ENCODE measurements at places on chromosomes 7 and 10. TPM values are rescaled to one million over a fixed set of nuclear protein-coding genes. Genes with fewer than 3 reads are reported as not detected.
A peak's percentile ranks its signal among the peaks of the same experiment; 100 is the strongest.

The DNAH11 gene
- 2.0 TPM for total RNA-seq

The ABCA13 gene
- 0.09 TPM for total RNA-seq

The NRAP gene
- total RNA-seq = 0.05 TPM

The ASAH2 gene
- 7.3 TPM for total RNA-seq

The CRYGN gene
- total RNA-seq = not detected

The C10orf67 gene
- total RNA-seq = not detected

DNA sequence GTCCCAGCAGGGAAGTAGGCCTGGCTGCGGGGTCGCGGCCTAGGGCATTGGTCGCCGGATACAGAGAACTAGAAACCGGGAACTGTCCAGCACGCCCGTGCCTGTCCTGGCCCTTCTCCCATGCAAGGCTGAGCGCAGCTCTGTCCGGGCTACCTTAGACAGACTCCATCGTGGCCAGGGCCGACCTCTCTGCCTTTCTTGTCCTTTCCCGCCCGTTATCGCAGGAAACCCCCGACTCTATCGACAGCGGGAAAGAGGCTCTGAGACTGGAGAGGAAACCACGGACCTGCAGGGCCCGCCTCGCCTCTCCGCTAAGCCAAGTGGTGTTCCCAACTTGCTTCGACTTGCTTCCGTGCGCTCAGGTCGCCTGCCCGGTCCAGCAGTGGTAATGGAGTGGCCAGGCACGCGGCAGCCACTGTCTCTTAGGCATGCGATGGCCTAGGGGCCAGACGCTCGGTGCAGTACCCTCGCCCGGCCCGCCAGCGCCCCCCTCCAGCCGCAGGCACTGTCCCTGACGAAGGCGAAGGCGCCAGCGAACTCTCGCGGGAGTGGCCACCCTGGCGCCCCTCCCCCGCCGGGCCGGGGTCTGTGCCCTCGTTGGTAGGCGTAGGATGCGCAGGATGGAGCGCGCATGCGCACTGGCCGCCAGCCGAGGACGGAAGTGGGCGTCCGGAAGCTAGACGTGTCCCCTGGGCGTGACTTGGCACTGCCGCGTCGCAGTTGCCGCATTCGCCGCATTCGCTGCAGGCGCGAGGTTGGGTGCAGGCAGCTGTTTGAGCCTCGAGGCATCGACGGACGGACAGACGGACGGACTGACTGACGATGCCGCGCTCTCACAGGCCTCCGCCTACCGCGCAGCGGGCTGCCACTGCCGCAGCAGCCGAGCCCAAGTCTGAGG, 54.4 kb downstream of the MCMBP start:
- DNase-seq = no peak
- no peaks in the 10 kb centered on the region for H3K27me3 ChIP-seq
- no peaks in the 10 kb centered on the region for H3K4me1 ChIP-seq
- H3K36me3 ChIP-seq = no peaks in the 10 kb centered on the region

- no peak overlapping the region for H3K4me3 ChIP-seq
- H3K36me3 ChIP-seq = no peaks in the 10 kb centered on the region
- H3K4me1 ChIP-seq = no peaks in the 10 kb centered on the region
- DNase-seq = no peak
- H3K27me3 ChIP-seq = no peaks in the 10 kb centered on the region
Observed at GRCh38 chr10:90461437-90462155, 396.2 kb downstream of the HTR7 start.

- H3K36me3 ChIP-seq = no peaks in the 10 kb centered on the region
- no peak overlapping the region for H3K27ac ChIP-seq
- H3K4me3 ChIP-seq = no peak overlapping the region
- DNase-seq = no peak
- H3K4me1 ChIP-seq = peaks cover 20% of the 10 kb centered on the region
Observed at GRCh38 chr7:130362251-130362816, 17.7 kb downstream of the CPA5 start.

GRCh38 chr10:69573056-69573806, at the start of gene NEUROG3:
TSS of gene NEUROG3 (minus strand) at chr10:69573422. CDS start at chr10:69573043, 379 bp downstream.
- H3K36me3 ChIP-seq = no peaks in the 10 kb centered on the region
- peak within 1 kb of the TSS; percentile 10 for H3K4me3 ChIP-seq
- H3K27ac ChIP-seq = no peak within 1 kb of the TSS
- peaks cover 12% of the 10 kb centered on the region for H3K4me1 ChIP-seq
- peak; percentile 61 for DNase-seq

GRCh38 chr10:98632456-98633150, 185.9 kb upstream of the HPS1 start:
- H3K27me3 ChIP-seq = no peaks in the 10 kb centered on the region
- no peaks in the 10 kb centered on the region for H3K36me3 ChIP-seq
- no peak for DNase-seq

DNA sequence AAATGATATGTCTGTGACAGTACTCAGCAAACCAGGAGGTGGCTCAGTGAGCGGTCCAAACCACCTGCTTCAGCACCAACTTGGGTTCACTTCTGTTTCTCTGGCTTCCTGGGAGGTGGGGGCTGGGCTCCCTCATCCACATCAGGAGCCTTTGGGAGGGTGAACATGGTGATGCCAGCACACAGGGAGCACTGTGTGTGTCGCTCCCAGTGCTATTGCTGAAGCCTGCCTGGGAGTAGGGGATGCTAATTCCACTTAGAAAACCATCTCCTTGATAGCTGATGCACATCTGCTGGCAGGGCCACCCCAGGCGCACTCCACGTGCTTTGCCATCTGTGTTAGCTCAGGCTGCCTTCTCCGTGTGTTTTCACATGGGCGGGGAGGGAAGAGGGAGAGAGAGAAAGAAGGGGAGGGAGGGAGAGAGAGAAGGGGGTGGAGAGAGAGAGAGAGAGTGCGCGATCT, 58.0 kb downstream of the RAMP3 start:
- no peaks in the 10 kb centered on the region for H3K4me1 ChIP-seq
- H3K4me3 ChIP-seq = no peak overlapping the region
- DNase-seq = no peak
- no peaks in the 10 kb centered on the region for H3K36me3 ChIP-seq
- H3K27ac ChIP-seq = no peak overlapping the region
- H3K27me3 ChIP-seq = peaks cover 1% of the 10 kb centered on the region

GRCh38 chr10:126846469-126846868, 58.8 kb upstream of the DOCK1 start:
- no peak for DNase-seq
- H3K27ac ChIP-seq = no peak overlapping the region

DNA sequence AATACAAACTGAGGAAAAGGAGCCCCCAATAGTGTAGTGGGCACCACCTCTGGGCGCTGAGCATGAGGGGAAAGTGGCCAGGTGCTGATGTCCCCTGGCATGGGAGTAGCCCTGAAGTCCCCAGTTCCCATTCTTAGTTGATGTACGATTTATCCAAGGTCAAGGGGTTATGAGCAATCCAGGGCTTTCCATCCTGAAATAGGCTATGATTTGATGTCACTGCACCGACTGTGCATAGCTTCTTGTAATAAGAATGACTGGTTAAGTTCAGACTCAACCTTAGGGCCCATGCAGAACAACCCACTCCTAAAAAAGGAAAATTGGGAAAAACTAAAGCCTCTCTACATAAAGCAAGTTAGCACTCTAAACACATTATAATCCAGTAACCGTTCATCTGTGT, 4.4 kb downstream of the FRAT1 start:
- no peak for DNase-seq
- peaks cover 15% of the 10 kb centered on the region for H3K4me1 ChIP-seq
- H3K36me3 ChIP-seq = no peaks in the 10 kb centered on the region
- no peaks in the 10 kb centered on the region for H3K27me3 ChIP-seq
- H3K27ac ChIP-seq = no peak overlapping the region

DNA sequence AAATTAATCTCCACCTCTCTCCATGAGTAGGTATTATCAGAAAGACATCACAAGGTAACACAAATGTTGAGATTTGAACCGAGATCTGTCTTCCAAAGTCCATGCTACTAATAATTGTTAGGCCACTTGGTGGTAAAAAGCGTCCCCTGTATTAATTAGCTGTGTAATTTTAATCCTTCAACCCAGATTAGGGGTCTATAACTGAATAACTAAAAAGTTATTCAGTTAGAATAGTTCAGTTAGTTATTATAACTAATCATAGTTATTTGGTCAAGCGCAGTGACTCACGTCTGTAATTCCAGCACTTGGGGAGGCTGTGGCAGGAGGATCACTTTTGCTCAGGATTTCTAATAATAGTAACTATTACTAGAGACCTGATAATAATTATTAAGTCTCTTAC, 5.6 kb downstream of the PDSS1 start:
- no peak overlapping the region for H3K4me3 ChIP-seq
- no peaks in the 10 kb centered on the region for H3K27me3 ChIP-seq
- peaks cover 8% of the 10 kb centered on the region for H3K36me3 ChIP-seq
- DNase-seq = no peak
- H3K4me1 ChIP-seq = peaks cover 10% of the 10 kb centered on the region
- H3K27ac ChIP-seq = no peak overlapping the region

GRCh38 chr7:139659922-139660316, 117.9 kb downstream of the HIPK2 start:
- no peaks in the 10 kb centered on the region for H3K36me3 ChIP-seq
- no peaks in the 10 kb centered on the region for H3K27me3 ChIP-seq
- H3K27ac ChIP-seq = no peak overlapping the region
- DNase-seq = no peak
- no peak overlapping the region for H3K4me3 ChIP-seq

DNA sequence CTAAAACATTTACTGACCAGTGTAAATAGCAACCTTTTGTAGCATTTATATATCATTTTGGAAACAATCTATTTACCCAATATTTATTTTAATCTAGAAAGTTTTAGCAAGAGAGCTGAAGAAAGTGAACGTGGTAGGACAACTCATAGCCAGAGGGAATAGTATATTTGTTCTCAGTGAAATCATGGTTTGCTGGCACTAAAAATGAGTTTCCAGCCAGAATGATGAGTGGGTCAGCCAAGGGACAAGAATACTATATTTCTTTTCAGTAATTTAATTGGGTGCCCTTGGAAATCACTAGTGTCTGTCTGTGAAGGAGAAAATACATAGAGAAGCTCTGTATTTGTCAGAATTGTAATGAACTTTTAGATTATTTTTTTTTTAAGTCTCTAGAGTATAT, 74.9 kb downstream of the MINPP1 start:
- H3K27ac ChIP-seq = no peak overlapping the region
- H3K36me3 ChIP-seq = no peaks in the 10 kb centered on the region
- DNase-seq = no peak
- no peak overlapping the region for H3K4me3 ChIP-seq

DNA sequence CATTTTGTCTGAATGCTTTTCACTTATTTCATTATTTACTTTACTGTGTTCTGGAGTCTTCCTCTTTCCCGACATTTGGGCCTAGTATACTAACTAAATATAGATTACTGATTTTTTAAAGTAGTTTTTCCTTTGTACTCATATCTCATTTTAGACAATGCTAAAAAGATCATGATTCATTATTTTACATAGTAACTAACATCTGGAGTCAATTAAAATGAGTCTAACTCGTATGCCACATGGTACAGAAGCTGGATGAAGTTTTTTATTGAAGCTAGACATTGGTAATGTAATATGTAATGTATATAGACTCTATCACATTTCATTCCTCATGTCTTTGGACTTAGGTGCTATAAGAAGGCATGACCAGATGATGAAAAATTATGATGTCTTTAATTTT, 156.3 kb upstream of the HGF start:
- no peaks in the 10 kb centered on the region for H3K27me3 ChIP-seq
- no peaks in the 10 kb centered on the region for H3K4me1 ChIP-seq
- no peaks in the 10 kb centered on the region for H3K36me3 ChIP-seq
- H3K27ac ChIP-seq = no peak overlapping the region

GRCh38 chr10:58066979-58067378, 200.7 kb downstream of the IPMK start:
- H3K4me1 ChIP-seq = no peaks in the 10 kb centered on the region
- H3K36me3 ChIP-seq = no peaks in the 10 kb centered on the region
- H3K27ac ChIP-seq = no peak overlapping the region
- no peak overlapping the region for H3K4me3 ChIP-seq
- no peak for DNase-seq

- H3K27ac ChIP-seq = no peak overlapping the region
- DNase-seq = no peak
- no peaks in the 10 kb centered on the region for H3K4me1 ChIP-seq
- no peaks in the 10 kb centered on the region for H3K27me3 ChIP-seq
- H3K4me3 ChIP-seq = no peak overlapping the region
Observed at GRCh38 chr7:66255534-66256100, 50.5 kb downstream of the TPST1 start.
